ENCODE measurements at places on chromosomes 2 and 18.

GRCh38 chr2:141557329-141558095 is 573.3 kb downstream of the LRP1B start:
- no peak for DNase-seq

GRCh38 chr18:67280486-67281242 is 235.9 kb downstream of the DSEL start:
- DNase-seq = no peak

DNA sequence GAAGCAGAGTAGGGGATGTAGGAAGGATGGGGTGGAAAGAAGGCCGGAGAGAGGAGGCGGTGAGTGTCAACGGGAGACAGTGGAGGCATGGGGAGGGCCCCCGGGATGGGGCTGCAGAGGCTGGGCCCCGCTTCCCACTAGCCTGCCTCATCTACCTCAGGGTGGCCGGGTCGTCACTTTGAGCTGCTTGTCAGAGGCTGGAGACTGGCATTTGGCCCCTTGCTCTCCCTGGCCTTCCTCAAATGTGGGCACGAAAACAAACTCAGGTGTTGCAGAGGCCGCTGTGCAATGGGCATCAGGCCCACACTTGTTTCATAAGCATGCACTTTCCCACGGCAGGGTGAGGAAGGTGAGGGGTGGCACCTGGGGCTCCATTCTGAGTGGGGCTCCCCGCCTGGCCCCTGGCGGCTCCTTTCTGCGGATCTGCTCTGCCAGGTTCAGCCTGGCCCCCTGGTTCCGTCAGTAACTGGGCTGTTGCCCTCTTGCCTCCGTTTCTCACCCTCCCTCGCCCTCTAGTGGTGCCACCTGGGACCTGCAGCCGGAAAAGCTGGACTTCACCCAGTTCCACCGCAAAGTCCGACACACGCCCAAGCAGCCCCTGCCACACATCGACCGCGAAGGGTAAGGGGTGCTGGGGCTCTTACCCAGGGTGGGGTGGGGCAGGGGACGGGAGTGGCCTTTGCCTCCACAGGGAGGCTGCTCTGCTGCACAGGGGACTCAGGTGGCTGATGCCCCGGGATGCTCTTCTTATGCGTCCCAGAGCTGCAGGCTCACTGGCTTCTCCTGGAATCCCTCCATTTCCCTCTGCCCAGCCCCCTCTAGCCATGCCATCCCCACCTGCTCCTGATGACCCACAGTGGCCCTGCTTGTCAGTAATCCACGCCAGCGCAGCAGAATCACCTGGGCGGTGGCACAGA is 125.4 kb downstream of the CTIF start:
- no peak for DNase-seq

DNA sequence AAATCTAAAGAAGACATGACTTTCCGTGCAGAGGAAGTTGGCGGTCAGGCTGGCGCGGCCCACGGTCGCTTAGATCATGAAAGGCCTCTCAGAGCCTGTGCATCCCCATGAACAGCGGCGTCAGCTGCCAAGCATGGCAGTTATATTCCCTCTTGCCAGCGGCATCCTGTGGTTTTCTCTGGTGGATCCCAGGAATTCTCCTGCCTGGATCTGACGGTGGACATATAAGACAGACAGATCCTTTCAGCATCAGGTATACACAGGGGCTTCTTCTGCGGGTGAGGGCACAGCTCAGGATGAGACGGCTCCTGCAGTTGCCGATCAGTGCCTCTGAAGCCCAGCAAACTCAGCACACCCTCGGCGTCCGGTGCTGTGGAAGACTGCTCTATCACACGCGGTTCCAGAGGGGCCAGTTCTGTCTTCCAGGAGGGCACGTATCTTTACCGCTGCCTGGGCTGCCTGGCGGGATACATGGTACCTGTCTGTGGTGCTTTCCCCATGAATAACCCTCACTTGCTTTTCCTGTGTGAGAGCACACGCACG is 157.8 kb downstream of the LDLRAD4 start:
- no peak for DNase-seq

- no peak for DNase-seq
Measured at GRCh38 chr2:181070836-181071200, 90.4 kb downstream of the UBE2E3 start.

DNA sequence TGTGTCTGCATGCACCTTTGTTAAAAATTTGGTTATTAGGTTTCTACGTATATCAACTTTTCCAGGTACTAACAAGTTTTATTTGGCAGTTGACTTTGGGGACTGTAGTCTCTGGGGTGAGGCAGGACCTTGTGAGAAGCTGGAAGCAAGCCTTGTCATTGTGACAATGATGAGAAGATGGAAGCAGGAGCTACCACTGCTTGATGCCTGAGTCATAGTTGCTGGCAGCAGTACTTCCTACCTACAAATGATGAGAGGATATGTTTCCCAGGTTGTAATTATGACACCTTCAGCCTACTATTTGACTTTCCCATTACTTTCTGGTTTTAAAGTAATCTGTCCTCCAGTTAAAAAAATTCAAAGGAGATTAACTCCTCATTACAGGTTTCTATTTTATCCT is 516.3 kb downstream of the NRXN1 start:
- DNase-seq = no peak

GRCh38 chr2:49044350-49045079 is 109.8 kb downstream of the FSHR start:
- DNase-seq = peak; percentile 80

DNA sequence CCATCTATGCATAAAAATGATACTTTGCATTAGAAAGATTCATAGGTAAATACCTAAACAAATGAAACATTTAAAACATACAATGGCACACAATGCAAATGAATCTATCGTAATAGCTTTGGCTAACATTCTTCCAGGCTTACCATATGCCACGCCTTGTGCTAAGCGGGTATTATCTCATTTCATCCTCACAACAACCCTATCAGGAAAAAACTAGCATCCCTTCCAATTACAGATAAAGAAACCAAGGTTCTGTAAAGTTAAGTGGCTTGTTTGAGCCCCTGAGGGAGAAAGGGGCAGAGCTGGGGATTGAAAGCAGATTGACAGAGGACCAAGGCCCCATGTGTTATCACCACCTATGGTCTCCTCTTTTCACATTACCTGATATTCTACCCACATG is 145.4 kb upstream of the ETAA1 start:
- DNase-seq = no peak

DNA sequence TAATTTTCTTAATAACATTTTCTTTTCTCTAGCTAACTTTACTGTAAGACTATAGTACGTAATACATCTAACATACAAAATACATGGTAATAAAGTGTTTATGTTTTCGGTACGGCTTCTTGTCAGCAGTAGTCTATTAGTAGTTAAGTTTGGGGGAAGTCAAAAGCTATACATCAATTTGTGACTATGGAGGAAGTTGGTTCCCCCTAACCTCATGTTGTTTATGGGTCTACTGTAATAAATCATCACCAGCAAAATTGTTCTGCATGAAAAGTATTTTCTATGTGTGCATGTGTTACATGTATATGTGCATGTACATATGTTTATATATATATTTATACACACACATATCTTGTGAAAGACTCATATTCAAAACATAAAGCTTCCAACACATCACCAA is 303.0 kb downstream of the TRIB2 start:
- no peak for DNase-seq

GRCh38 chr2:205636549-205637319 is 45.6 kb upstream of the NRP2 start:
- DNase-seq = no peak
